ENCODE measurements at places on chromosomes 16 and 17.

DNA sequence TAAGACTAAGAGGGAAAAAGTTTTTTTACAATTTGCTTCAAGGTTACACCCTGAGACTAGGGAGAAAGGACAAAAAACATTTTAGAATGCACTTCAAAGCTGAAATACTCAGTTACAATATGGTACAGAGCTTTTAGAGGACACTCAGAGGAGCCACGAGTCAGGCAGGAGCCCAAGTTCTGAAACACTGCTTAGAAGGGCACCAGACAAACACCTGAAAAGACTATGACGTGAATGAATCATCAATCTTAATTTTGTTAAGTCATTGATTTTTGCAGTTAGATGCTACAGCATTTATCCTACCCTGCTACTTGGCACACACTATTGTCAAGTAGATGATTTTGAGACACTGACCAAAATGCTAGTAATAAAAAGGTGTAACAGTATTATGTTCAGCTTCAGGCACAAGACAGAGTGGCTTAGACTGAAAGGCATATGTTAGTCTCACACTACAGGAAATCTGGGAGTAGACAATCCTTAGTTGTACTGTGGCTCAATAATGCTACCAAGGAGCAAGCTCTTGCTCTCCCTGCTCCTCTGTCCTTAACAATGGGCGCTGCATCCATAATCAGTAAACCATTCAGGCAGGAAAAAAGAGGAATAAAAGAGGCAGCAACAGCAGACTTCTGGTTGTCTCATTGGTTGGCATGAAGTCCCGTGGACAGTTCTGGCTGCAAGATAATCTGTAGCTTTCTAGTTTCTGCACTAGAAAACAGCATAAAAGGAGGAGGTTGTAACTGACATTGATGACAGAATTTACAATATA is 151.8 kb downstream of the ABCA8 start:
- no peak for DNase-seq

DNA sequence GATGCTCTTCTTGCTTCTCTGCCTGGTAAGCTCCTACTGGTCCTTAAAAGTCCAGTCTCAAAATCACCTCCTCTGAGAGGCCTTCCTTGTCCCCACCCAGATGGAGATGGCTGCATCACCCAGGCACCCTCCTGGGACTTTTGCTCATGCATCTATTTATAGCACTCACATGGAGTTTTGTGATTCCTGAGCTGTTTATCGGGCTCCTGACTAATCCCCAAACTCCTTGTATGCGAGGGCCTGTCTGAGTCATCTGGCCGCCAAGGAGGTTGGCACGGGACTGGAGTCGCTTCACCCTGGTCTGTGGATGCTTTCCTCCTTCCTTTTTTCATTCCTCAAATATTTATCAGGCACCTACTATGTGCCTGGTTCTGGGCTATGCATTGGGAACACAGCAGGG is 2.3 kb upstream of the MAP2K3 start:
- peak; percentile 92 for DNase-seq

GRCh38 chr16:67430977-67431774 is at the start of gene HSD11B2:
HSD11B2 (plus strand) TSS chr16:67431121; CDS start chr16:67431249, 128 bp downstream.
- peak; percentile 59 for DNase-seq

- peak; percentile 68 for DNase-seq
Observed at GRCh38 chr16:75322740-75323139, 71.3 kb upstream of the BCAR1 start.

- no peak for DNase-seq
Observed at GRCh38 chr16:27240948-27241531, 27.5 kb downstream of the NSMCE1 start.

DNA sequence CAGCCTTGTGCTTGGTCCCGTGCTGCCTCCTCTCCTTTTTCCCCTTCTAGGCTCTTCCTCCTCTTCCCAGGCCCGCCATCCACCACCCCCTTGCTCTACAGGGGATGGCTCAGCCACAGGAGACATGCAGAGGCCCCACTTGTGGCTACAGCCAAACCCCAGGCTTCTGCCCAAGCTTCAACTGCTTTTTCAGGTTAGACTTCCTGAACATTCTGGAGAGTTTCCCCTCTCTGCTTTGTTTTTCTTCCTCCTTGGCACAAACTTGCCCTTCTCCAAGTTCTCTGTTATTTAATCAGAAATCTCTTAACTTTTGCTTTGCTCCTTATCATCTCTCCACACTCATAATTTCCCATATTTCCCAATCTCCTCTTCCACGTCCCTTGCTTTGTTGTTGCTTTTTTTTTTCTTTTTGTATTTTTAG is 18.3 kb upstream of the HAS3 start:
- DNase-seq: no peak

GRCh38 chr17:27321372-27321771 is 27.5 kb downstream of the WSB1 start:
- no peak for DNase-seq

Data from mammary epithelial cell (primary cell).